Activated T-cell treated with anti-CD3 and anti-CD28 coated beads for 1 hour (primary cell): ENCODE measurements at places on chromosomes 2 and 18.

GRCh38 chr2:208929139-208929864 is 494.5 kb upstream of the MAP2 start:
- no peak for DNase-seq

- DNase-seq, result no peak
These were observed 289.1 kb downstream of the GULP1 start for GRCh38 chr2:188580738-188581137.

DNA sequence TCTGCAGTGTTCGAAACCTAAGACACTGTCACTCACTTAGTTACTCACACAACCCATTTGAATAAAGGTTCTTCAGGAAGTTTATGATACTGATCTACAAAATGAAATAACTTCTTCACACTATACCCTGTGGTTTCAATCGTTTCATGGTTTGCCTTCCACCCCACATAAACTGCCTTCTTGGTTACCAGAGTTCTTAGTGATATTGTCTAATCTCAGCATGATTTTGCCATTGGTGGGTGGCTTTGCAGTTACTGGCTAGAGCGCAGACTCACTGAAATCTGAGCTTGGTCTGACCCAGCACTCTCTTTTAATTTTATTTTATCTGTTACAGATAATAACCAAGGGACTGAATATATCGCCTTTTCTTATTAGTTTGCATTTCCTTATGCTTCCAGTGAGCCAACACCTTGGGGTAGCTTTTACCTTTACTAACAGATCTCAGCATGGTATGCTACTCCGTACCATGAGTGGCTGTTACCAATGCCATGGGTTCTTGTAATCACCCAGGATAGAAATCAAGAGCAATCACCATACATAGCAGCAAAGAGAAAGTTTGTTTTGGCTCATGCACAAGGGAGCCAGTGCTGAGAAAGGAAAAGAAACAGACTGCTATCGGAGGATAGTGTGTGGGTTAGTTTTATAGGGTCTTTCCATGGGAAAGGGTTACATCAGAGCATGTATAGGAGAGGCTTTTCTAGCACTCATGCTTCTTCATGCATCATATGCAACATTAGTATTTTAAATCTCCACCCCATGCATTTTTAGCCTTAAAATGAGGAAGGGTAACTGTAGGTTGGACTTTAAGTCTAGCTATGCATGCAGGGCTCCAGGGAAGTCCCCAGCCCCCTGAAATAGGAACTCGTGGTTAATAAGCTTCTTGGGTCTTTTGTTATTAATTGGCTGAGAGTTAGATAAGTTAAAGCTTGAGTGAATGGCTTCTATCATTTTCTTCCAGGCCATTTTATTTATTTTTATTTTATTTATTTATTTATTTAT is 33.3 kb downstream of the ANXA4 start:
- no peak for DNase-seq

DNA sequence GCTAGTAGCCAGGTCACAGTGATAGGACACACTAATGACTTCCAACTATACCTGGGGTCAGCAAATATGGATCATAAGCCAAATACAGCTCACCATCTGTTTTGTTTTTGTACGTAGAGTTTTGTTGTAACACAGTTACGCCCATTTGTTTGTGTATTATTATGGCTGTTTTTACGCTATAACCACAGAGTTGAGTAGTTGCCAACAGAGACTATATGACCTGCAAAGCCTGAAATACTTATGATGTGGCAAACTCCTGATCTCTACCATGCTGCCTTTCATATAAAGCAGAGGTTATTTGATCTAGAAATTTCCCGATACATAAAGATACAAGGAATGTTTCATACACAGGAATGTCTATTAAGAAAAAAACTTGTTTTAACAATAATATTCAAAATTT is 152.2 kb downstream of the HNMT start:
- DNase-seq, result no peak

DNA sequence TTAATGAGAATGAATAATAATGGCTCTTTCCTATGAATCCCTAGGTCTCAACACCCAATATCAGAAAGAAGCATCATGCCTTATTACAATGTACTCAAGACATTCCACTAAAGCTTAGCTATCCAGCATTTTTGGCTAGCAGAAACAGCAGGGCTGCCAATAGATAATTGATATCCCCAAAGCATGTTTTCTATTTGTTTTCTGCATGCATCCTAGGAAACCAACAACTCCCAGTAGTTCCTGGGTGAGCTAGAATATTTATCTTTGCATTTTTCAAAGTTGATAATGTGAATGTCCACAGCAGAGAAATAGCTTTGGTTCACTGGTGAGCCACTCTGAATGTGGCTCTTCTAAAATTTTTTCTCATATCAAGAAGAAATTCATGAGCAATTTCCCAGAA is 5.8 kb upstream of the ANTXR1 start:
- DNase-seq, result no peak

DNA sequence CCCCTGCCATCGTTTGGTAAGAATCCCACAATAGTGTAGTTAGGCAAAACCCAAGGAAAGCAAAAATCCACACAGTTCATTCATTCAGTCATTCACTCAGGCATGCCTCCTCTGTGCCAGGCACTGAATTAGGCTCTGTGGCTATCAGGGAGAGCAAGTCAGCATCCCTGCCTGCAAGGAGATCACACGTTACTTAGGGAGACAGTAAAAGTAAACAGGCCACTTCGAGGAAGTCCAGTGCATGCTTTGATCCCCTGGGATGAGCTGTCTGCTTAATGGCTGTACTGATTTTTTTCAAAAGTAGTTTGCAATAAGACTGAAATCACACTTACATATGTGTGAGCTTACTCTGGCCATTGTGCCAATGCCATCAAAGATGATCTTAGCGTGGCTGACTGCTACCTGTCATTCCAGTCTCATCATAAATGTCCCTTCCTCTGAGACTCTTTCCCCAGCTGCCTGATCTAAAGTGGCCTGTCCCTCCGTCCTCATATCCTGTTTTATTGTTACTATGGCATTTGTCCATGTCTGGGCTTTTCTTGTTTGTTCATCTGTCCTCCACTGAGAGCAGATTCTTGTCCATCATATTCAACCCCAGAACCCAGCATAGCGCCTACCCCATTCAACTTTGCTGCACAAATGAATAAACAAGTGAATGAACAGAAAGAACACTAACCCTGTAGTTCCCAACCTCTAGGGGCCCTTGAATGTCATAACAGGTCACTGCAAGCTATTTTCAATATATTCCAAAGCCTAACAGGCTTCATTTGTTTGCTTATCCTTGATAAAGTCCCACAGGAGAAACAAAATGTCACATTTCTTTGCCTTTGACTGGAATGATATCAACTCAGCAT is 84.1 kb downstream of the GALNT14 start:
- no peak for DNase-seq

- no peak for DNase-seq
These were observed 39.3 kb upstream of the SERPINB2 start for GRCh38 chr18:63848159-63848558.

- no peak for DNase-seq
These were observed 49.1 kb upstream of the CPO start for GRCh38 chr2:206890179-206890578.

- no peak for DNase-seq
These were observed 85.6 kb upstream of the SPTBN1 start for GRCh38 chr2:54370405-54371104.

DNA sequence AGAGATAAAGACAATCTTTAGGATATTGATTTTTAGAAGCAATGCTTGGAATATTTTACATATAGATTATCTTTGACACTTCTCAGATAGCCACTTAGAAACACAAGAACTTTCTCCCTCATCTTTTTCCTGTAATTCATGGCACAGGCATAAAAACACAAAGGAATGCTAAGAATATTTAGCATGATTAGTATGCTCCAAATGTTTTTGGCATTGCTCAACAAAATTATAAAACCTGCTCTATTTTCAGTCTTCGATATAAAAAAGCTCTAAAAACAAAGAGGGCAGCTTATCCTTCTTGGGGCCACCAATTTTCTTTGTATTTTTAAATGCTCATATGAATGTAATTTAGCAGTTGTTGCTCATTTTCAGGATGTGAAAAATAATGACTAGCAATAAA is 90.8 kb downstream of the RAD51AP2 start:
- no peak for DNase-seq

DNA sequence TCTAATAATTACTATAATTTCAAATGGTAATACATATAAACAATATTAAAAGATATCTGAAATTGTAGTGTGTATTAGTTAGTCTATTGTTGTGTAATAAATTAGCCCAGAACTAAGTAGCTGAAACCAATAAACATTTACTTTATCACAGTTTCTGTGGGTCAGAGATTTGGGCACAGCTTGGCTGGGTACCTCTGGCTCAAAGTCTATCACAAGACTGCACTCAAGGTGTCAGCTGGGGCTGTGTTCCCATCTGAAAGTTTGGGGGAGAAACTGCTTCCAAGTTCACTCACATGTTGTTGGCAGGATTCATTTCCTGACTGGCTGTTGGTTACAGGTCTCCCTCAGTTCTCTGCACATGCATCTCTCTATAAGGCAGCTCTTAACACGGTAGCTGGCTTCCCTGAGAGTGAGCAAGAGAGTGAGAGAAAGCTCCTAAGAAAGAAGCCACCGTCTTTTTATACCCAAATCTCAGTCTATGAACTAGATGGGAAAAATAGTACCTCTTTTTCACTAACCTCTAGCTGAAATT is 25.6 kb upstream of the WIPF1 start:
- DNase-seq, result no peak

GRCh38 chr2:99640635-99641151 is 150.9 kb upstream of the REV1 start:
- DNase-seq, result no peak

DNA sequence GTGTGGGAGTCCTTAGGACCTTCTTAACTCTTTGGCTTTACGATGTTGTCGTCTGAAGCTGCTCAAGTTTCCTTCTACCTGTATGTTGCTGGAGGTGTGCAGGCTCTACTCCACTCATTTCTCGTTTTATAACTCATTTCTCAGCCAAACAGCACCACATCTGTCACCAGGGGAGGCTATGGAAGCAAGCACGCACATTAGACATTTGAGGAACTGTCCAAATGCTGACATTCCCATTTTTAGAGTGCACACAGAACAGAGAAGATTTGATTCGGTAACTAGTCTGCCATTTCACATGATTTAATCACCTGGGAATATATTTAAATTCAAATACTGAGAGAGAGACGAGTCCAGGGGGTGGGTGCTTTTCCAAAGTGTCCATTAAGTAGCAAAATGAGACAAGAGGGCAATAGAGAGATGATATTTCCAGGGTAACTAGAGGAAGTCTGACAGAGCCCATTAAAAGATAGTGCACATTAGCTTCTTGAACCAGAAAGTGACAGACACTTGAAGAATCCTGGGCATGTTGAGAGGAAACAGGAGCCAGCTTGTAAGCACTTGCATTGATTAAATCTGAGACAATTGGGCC is 793.3 kb downstream of the TDRD15 start:
- DNase-seq, result no peak

- DNase-seq, result no peak
These were observed 3.0 kb downstream of the NRBP1 start for GRCh38 chr2:27431395-27431794.

DNA sequence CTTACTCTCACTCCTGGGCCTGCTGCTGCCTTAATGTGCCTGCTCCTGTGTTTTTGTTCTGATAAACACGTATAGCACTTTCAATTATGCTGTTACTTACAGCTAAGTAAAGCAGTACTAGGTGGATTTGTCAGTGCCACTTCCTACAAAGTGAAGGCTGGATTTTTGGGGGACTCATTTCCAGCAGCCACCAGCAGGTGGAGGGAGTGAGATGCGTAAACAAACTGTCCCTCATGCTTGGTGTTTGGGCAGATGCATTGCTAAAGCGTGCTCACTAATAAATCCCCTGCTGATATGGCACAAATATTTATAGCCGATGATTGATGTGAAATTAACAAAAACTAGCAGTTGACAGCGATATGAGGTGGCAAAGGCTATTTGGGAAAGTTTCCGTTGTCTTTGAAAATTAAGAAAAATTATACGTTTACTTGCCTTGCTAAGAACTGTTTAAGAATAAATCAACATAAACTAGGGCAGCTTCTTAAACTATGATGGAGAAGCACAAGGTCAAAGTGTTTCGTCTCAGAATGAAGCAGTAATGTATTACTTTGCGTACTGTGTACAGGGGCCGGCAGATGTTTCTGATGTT is 101.7 kb downstream of the AGAP1 start:
- DNase-seq, result no peak

DNA sequence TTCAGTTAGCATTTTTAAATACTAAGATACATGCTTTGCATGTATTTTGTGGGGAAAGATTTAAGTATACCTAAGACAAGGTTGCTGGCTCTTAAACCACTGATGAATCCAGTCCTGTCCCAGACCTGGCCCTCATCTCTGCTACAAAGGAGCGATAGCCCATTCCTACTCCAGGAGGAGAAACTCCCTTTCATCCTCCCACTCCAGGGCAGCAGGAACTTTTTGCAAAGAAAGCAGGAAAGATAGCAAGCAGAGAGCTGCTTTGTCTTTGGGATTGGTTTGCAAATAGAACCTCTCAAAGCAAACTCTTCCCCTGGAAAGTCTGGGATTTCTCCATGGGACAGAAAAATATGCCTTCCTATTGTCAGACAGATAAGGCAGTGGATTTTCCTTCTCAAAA is 43.6 kb upstream of the COPS8 start:
- no peak for DNase-seq

- no peak for DNase-seq
These were observed 316.8 kb downstream of the AFF3 start for GRCh38 chr2:99825630-99826029.

DNA sequence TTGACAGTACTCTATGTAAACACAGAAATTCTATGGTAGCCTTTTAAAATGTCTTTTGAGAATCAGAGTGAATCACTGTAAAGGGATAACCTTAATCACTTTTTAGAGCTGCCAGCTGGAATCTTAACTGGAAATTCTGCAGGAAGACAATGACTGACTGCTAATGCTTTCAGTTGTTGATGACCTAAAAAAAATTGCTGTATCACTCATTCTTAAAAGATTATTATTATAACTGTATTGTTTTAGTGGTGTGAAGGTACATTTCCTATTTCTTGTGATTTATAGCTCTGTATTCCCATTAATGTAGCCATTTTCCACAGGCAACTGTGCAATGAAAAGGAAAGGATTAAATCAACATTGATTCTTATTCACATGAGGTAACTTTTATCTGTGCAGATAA is 260.5 kb downstream of the CALCRL start:
- DNase-seq, result no peak

- DNase-seq, result no peak
These were observed 101.7 kb upstream of the ZNF236 start for GRCh38 chr18:76720683-76721082.

GRCh38 chr2:160790738-160791137 is 297.1 kb upstream of the RBMS1 start:
- no peak for DNase-seq

- DNase-seq, result no peak
These were observed 96.6 kb downstream of the INHBB start for GRCh38 chr2:120442541-120442922.

- DNase-seq, result no peak
These were observed 41.6 kb upstream of the SH3BP4 start for GRCh38 chr2:234910186-234910679.
